ENCODE measurements at places on chromosomes 2 and 18.

- no peak for DNase-seq
These were observed 30.7 kb downstream of the ATP8B1 start for GRCh38 chr18:57772387-57772799.

- DNase-seq, result no peak
These were observed 84.4 kb upstream of the LYPD1 start for GRCh38 chr2:132754392-132754791.

DNA sequence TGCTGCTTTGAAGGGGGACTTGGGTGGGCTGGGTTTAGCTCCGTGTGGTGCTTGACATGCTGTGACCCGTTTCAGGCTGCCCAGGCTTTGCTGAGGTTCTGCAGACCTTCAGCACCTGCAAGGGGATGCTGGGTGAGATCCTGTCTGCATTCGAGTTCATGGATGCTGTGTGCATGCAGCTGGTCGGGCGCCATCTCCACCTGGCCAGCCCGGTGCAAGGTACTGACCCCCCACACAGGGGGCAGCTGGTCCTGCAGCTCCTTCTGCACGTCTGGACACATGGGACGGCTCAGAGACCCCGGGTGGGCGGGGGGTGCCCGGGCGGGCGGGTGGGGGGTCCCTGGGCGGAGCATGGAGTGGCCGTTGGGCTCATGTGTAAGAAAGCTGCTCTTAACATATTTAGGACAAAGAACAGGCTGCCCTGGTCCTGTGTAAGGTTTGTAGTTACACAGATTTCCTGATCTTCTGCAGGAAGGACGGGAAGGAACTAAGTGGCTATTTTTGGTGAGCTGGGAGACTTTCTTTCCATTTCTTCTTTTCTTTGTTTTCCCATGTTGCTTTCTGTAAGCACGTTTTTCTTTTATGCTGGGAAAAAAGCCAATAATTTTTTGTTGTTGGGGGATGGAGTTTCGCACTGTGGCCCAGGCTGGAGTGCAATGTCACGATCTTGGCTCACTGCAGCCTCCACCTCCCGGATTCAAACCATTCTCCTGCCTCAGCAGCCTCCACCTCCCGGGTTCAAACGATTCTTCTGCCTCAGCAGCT lies 15.8 kb downstream of the D2HGDH start:
- no peak for DNase-seq

GRCh38 chr2:187581125-187581896 lies 27.1 kb upstream of the TFPI start:
- peak; percentile 46 for DNase-seq

DNA sequence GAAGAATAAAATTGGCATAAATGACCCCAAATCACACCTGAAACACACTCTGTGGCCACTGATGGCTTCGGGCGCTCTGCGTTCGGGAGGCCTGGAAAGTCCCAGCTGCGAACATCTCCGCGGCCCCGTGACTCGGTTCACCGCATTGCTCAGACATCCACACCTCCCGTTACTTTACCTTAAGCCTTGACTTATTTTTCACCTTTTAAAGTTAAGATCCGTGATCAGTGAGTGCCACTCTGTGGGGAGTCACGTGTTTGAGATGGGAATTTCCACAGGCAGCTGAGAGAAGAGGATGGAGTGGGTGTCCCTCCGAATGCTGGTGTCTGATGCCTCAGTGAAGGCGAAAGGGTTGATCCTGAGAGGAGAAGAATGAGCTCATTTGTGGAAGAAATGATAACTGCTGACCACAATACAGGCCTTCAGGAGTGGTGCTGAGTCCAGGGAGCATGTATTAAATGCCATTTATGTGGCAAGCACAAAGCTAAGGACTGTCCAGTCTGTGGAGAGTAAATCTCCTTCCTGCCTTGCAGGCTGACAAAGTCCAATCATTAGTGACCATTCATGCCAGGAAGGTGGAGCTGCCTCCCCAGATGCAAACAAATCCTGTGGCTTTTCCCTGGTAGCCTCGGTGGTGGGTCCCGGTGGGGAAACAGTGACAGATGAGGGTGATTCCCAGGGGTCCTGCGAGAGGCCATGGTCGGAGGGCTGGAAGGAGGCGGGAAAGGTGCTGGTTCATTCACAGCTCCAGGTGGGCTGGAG lies 168.8 kb downstream of the RTP5 start:
- DNase-seq, result no peak

DNA sequence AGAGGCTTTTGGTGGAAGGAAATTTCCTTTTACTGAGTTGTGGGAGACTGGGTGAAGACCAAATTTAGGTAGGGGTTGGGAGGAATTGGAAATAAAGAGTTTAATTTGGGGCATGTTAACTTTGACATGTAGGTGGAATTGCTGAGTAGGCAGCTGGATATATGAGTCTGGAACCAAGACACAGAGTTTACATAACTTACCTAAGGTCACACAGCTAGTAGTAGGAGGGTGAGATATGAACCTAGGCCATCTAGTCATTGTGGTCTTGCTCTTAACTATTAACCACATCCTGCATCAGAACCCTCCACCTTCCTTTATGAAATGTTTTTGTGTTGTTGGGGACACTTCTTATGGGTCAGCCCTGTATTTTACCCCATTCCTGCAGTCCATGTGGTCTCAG lies 113.1 kb downstream of the ICOS start:
- no peak for DNase-seq

DNA sequence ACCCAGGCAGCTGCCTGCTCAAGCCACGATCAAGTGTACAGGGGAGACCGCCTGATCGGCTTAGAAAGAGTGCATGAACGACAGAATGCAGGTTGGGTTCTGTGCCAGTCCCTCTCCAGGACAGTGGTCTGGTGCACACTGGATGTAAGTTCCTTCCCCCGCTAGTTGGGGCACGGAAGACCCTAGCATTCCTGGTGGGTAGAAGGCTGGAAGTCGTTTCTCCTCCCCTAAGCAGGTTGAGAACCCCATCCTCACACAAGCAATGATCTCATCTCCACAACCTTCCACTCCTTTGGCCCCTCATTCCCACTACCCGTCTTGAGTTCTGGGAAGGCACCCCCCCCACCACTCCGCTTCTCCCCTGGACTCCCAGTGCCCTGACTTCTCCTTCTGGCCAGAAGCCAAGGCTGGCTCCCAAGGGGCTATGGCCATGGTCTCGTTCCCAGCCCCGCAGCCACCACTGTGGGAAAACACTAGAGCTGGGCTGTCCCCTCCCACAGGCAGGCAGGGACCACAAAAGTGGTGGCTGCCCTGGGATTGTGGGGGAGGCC lies 1.4 kb upstream of the ANKRD39 start:
- no peak for DNase-seq

DNA sequence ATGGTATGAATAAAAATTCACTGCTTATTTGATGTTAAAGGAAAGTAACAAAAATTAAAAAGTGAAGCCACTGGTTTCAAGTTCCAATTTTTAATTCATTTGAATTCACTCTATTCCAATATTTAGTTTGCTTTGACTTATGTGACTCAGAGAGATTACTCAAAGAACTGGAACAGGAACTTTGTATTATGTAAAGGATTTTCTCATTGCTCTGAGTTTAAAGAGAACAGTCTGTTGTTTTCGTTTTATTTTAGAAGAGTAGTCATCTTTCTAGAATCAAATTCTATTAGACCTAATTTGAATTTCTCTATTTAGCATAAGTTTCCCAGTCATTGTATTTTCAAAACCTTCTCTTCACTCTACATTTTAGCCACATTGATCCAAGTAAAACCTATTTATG lies 300.1 kb upstream of the SLC8A1 start:
- DNase-seq, result no peak

- peak; percentile 7 for DNase-seq
These were observed 361.7 kb downstream of the GPD2 start for GRCh38 chr2:156797832-156798231.

DNA sequence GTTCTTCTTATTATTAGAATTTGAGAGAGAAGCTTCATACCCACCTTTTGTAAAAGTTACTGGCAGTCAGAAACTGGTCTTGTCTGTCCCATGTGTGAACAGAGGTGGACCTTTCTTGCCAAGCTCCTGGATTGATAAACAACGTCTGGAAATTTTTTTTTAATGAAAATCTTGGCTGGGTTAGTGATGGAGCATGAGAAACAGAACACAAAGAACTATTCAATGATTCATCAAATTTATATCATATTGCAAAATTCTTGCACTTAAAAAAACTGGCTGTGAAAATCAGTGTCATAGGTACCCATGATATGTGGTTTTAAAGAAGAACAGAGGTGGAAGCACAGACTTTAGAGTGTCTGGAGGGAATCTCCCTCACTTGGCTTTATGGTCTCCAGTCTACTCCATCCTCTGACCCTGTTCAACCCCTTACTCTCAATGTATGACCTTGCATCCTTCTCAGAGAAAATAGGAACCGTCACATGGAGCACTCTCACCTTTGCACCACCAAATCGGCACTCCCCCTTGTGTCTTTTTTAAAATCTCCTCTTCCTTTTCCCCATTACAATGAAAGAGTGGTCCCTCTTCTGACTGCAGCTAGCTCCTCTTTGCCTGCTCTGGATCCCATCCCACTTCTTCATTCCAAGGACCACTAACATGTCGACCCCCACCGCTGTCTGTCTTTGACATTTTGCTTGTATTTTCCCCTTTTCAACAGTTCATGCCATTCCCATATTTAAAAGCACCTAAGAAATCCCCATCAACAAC lies 58.2 kb downstream of the COPS8 start:
- DNase-seq, result no peak

DNA sequence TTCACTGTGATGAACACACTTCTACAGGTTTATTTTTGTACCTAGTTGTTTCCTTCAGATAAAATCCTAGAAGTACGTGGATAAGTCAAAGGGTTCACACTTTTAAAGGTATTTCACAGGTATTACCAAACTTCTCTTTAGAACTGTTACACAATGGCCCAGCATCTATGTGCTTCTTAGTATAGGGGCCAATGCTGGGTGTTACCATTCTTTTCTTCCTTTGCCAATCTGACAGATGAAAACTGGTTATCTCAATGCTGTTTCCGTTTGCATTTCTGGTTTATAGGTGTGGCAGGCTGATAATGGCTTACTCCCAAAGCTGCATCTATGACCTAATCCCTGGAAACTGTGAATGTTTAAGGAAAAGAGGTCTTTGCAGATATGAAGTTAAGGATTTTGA lies 2.8 kb upstream of the TCF7L1 start:
- no peak for DNase-seq

DNA sequence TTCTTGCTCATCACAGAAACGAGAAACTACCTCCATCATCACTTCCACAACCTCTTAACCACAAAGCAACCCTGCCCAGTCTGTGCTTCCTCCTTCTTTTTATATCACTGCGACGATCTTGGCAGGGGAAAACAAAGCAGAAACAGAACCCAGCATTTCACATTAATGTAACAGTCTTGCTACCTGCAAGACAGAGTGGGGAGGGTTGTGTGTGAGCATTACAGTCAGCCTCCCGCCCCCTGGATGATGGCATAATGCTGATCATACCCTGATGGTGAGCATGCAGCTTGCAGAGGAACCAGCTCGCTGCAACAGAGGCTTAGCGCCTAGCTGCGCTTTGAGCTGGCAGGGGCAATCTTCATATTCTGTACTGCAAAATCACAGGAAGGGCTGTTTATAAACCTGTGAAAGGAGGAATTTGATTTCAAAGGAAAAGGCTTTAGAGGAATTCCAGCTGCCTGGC lies 376.1 kb downstream of the IRS1 start:
- no peak for DNase-seq

GRCh38 chr2:115389898-115390565 lies 947.6 kb downstream of the DPP10 start:
- no peak for DNase-seq

GRCh38 chr2:230496891-230497290 lies 80.9 kb downstream of the SP100 start:
- no peak for DNase-seq

GRCh38 chr2:35503738-35504199 lies 851.8 kb upstream of the CRIM1 start:
- no peak for DNase-seq
